ENCODE measurements at places on chromosomes 12 and 14. TPM values are rescaled to one million over a fixed set of nuclear protein-coding genes. Genes with fewer than 3 reads are reported as not detected.

The VRTN gene
- total RNA-seq, result not detected

The TAS2R46 gene
- 1.3 TPM for total RNA-seq

The NGB gene
- total RNA-seq, result not detected

GRCh38 chr14:68331991-68332390, 460.9 kb downstream of the ZFP36L1 start:
- H3K36me3 ChIP-seq, result no peaks in the 10 kb centered on the region
- no peak for DNase-seq
- H3K27ac ChIP-seq, result no peak overlapping the region

GRCh38 chr12:124852329-124852831, 11.3 kb downstream of the SCARB1 start:
- no peak overlapping the region for H3K27ac ChIP-seq
- no peaks in the 10 kb centered on the region for H3K27me3 ChIP-seq
- DNase-seq, result no peak
- H3K36me3 ChIP-seq, result no peaks in the 10 kb centered on the region

GRCh38 chr14:103734081-103734888, 18.7 kb downstream of the ZFYVE21 start:
- no peak overlapping the region for H3K4me3 ChIP-seq
- H3K27ac ChIP-seq, result no peak overlapping the region
- peaks cover 20% of the 10 kb centered on the region for H3K36me3 ChIP-seq
- DNase-seq, result no peak

- H3K4me3 ChIP-seq, result no peak overlapping the region
- no peaks in the 10 kb centered on the region for H3K4me1 ChIP-seq
- no peak overlapping the region for H3K27ac ChIP-seq
Measured at GRCh38 chr12:46557539-46558373, 185.2 kb upstream of the SLC38A2 start.

GRCh38 chr14:66483322-66483721, 2.8 kb upstream of the CCDC196 start:
- no peak overlapping the region for H3K4me3 ChIP-seq
- H3K27me3 ChIP-seq, result no peaks in the 10 kb centered on the region
- no peak overlapping the region for H3K27ac ChIP-seq
- DNase-seq, result no peak
- no peaks in the 10 kb centered on the region for H3K4me1 ChIP-seq
- H3K36me3 ChIP-seq, result no peaks in the 10 kb centered on the region

GRCh38 chr12:11863478-11863906, 207.2 kb upstream of the BCL2L14 start:
- no peaks in the 10 kb centered on the region for H3K27me3 ChIP-seq
- H3K27ac ChIP-seq, result no peak overlapping the region
- no peak overlapping the region for H3K4me3 ChIP-seq
- H3K36me3 ChIP-seq, result peaks cover 22% of the 10 kb centered on the region
- no peak for DNase-seq
